Activated naive CD8-positive, alpha-beta T cell treated with anti-CD3 and anti-CD28 coated beads for 36 hours (primary cell): ENCODE measurements at places on chromosomes 7 and 10. TPM values are rescaled to one million over a fixed set of nuclear protein-coding genes. Genes with fewer than 3 reads are reported as not detected.

DNA sequence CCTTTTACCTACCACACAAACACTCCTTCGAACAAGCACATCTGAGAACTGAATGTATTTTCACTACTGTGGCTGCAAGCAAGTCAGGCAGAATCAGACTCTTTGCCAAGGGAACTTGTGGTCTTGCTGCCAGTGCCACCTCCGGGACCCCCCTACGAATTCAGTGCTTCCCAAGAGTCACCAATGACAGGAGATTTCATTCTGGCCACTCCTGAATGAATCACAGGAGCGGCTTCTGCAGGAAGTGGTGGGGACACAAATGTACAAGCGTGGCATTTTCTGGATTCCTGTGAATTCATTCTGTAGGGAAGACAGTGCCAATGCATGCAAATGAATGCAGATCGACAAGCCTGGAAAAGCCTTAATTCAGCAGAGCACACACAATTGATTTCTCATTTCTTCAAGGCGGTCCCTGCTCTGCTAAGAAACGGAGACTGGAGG lies 161.2 kb downstream of the CAMK1D start:
- no peak for DNase-seq

- DNase-seq = no peak
Measured at GRCh38 chr7:27104341-27105058, 2.0 kb upstream of the HOXA2 start.

GRCh38 chr7:45145881-45146280 lies 11.7 kb upstream of the RAMP3 start:
- no peak for DNase-seq

DNA sequence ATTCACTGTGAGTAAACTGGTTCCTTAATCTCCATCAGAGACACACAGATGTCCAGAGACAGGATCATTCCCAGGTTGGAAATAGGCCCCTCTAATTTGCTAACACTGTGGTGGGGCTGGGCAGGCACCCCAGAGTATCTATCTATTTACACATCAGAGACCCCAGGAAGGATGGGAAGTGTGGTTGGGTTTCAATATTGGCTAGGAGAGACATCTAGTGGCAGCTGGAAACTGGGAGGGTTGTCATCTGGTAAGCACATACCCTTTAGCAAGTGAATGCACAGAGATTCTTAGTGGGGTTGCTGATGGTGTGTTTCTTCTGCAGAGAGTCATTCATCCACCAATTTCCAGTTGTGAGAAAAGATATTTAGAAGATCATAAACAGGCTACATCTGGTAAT lies 36.0 kb upstream of the NRG3 start:
- no peak for DNase-seq

GRCh38 chr7:33395340-33395739 lies 266.0 kb downstream of the BBS9 start:
- DNase-seq = no peak

DNA sequence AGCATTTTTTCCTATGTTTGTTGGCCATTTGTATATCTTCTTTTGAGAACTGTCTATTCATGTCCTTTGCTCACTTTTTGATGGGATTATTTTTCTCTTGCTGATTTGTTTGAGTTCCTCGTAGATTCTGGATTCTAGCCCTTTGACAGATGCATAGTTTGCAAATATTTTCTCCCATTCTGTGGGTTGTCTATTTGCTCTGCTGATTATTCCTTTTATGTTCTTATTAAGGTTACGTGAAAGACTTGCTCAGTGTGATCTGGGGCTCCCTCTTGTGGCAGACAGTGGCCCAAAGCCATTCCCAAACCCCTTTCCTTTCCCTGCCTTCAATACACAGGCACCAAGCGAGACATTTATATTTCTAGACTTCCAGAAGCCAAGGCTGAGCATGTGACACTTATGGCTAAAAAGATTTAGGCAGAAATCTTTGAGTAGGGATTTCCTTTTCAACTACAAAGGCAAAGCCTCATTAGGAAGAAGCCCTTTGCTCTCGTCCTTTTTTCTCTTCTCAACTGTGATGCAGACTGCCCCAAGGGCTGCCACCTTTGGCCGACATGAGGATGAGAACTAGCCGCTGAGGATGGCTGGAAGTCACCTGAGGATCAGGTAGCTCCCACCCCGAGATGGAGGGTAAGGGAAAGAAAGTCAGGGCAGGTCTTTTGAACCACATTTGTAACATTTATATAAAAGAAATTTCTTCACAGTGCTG lies 23.6 kb downstream of the ST8SIA6 start:
- peak; percentile 41 for DNase-seq

- DNase-seq = no peak
Measured at GRCh38 chr7:102059524-102059923, 227.1 kb upstream of the SH2B2 start.

DNA sequence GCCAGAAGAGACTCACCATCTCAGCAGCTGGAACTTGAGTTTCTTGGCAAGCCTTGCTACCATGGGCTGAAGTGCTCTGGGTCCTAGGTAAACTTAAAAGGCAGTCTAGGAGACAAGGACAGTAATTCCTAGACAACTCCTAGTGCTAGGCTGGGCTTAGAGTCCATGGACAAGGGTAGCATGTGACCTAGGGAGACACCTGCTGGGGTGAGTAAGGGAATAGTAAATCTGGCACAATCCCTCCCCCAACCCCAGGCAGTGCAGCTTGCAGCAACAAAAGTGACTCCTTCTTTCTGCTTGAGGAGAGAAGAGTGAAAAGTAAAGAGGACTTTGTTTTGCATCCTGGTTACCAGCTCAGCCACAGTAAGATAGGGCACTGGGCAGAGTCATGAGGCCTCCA lies 316.5 kb upstream of the IMMP2L start:
- DNase-seq = no peak

DNA sequence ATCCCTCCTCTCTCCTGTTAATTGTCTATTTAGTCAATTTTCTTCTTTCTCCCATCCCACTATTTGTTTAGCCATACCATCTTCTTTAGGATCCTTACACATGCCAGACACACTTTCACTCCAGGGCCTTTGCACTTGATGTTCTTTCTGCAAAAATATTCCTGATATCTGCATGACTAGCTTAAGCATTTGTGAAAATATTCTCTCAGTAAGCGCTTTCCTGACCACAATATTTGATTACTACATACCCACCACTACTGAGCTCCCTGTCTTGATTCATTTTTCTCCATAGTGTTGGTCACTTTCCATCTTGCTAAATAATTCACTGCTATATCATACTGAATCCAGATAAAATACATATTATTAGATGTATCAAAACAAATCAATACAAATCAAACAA lies 75.1 kb downstream of the SEMA3D start:
- no peak for DNase-seq

Gene C10orf105
- 0.41 TPM for total RNA-seq

Gene SMIM30
- 51.4 TPM for total RNA-seq

Gene DIP2C
- 0.54 TPM for total RNA-seq

Gene CDH23
- 1.4 TPM for total RNA-seq

Gene PPP1R17
- not detected for total RNA-seq

Gene COBL
- total RNA-seq = not detected

Gene ZNF789
- total RNA-seq = 12.6 TPM

Gene TBC1D12
- 0.33 TPM for total RNA-seq
